Transverse colon (tissue), 4 donors: ENCODE measurements at places on chromosomes 5 and 9. TPM values are rescaled to one million over a fixed set of nuclear protein-coding genes. Genes with fewer than 3 reads are reported as not detected.

Gene CTNNA1
- 381 TPM for total RNA-seq

Gene MCTP1
- 18.3 TPM for total RNA-seq

Gene TPPP
- 40.6 TPM for total RNA-seq

Gene ENHO
- total RNA-seq, result 1.7 TPM

Gene SHOC1
- total RNA-seq, result not detected

Gene IRGM
- total RNA-seq, result not detected

- no peaks in the 10 kb centered on the region for H3K36me3 ChIP-seq
- H3K27me3 ChIP-seq, result no peaks in the 10 kb centered on the region
- H3K4me1 ChIP-seq, result no peaks in the 10 kb centered on the region
Observed at GRCh38 chr5:82610686-82611085, 332.5 kb upstream of the RPS23 start.

DNA sequence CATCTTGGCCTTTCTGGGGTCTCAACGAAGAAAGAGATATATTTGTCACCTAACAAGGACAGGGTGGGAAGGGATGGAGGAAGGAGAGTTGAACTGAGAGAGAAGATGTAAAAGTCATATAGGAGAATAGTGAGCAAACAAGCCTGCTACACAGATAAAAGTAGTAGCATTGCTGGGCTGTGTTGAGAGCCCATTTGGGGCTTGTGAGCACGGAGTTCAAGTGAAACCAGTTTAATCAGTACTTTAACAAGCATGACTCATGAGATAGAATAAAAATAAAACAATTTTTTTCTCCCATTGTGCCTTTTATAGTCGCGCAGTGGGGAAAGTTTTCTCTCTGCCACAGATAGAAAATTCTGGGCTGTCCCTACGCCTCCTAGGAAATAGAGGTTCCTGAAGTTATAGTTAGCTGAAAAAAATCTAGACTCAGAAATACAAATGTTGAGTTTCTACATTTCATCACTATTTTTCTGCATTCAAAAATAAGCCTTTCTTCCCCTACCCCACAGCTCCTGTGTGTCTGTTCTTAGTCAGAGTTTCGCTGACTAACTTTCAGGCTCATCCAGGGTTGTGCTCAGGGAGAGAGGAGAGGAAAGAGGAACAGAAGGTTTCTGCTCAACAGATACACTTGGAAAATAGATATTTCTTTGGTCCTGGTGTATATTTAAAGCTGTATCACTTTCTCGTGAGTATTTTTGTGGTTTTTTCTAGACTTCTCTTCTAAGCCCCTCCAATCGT, 395.8 kb upstream of the ADAMTSL1 start:
- peaks cover 11% of the 10 kb centered on the region for H3K4me1 ChIP-seq
- H3K27ac ChIP-seq, result no peak overlapping the region
- H3K36me3 ChIP-seq, result no peaks in the 10 kb centered on the region
- DNase-seq, result no peak
- H3K4me3 ChIP-seq, result no peak overlapping the region

- no peaks in the 10 kb centered on the region for H3K27me3 ChIP-seq
- no peak overlapping the region for H3K4me3 ChIP-seq
- no peak overlapping the region for H3K27ac ChIP-seq
- H3K4me1 ChIP-seq, result peaks cover 5% of the 10 kb centered on the region
Observed at GRCh38 chr9:99185934-99186333, 35.8 kb downstream of the ALG2 start.

- no peaks in the 10 kb centered on the region for H3K27me3 ChIP-seq
- H3K4me1 ChIP-seq, result no peaks in the 10 kb centered on the region
- no peak overlapping the region for H3K4me3 ChIP-seq
Observed at GRCh38 chr9:131851414-131851813, 111.5 kb upstream of the RAPGEF1 start.

GRCh38 chr9:135802876-135803419, 101.0 kb downstream of the KCNT1 start:
- H3K36me3 ChIP-seq, result no peaks in the 10 kb centered on the region
- H3K27me3 ChIP-seq, result no peaks in the 10 kb centered on the region
- no peaks in the 10 kb centered on the region for H3K4me1 ChIP-seq
- no peak overlapping the region for H3K27ac ChIP-seq
- DNase-seq, result no peak

- H3K36me3 ChIP-seq, result no peaks in the 10 kb centered on the region
- H3K4me3 ChIP-seq, result no peak overlapping the region
- no peak overlapping the region for H3K27ac ChIP-seq
- H3K27me3 ChIP-seq, result no peaks in the 10 kb centered on the region
- no peak for DNase-seq
- no peaks in the 10 kb centered on the region for H3K4me1 ChIP-seq
Observed at GRCh38 chr5:39164529-39165402, 54.6 kb downstream of the FYB1 start.

DNA sequence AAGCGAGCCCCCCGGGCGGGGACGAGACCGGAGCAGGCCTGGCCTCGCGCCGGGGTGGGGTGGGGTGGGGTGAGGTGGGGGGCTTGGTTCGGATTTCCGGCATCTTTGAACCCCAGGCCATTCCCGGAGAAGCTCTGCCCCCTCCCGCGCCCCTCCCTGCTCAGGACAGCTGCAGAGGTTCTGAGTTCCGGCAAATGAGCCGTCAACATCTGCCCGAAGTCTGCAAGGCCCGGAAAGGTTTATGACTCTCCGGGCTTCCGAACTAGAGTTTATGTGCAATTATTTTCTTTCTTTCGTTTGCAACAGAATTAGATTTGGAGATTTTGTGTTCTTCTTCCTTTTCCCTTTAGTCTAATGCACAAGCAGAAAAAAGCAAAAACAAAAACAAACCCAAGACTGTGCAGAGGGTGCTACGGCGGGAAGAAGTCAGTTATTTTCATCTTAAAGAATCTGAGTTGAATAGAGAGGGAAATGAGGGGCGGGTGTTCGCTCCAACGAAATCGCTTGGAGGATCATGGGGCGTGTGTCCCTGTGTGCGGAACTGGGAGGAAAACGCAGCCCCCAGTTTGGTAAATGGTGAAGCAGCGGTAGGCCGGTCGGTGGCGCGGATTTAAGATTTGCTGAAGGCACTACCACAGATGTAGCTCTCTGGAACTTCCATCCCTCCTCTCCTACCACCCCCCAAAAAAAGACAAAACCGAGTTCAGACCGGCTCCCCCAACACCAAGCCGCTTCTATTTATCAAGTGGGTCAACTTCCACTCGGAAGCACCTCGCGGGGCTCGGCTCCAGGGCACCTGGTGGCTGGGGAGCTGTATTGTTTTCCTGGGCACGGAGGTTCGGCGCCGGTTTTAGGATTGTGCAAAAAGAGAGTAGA, 4.8 kb downstream of the LHX2 start:
- no peak overlapping the region for H3K4me3 ChIP-seq
- H3K27me3 ChIP-seq, result peaks cover 100% of the 10 kb centered on the region
- no peak for DNase-seq
- H3K4me1 ChIP-seq, result peaks cover 53% of the 10 kb centered on the region
- H3K27ac ChIP-seq, result no peak overlapping the region

GRCh38 chr5:176734756-176735342, 75.5 kb upstream of the UNC5A start:
- DNase-seq, result no peak
- H3K36me3 ChIP-seq, result no peaks in the 10 kb centered on the region
- no peaks in the 10 kb centered on the region for H3K4me1 ChIP-seq
- no peak overlapping the region for H3K4me3 ChIP-seq

DNA sequence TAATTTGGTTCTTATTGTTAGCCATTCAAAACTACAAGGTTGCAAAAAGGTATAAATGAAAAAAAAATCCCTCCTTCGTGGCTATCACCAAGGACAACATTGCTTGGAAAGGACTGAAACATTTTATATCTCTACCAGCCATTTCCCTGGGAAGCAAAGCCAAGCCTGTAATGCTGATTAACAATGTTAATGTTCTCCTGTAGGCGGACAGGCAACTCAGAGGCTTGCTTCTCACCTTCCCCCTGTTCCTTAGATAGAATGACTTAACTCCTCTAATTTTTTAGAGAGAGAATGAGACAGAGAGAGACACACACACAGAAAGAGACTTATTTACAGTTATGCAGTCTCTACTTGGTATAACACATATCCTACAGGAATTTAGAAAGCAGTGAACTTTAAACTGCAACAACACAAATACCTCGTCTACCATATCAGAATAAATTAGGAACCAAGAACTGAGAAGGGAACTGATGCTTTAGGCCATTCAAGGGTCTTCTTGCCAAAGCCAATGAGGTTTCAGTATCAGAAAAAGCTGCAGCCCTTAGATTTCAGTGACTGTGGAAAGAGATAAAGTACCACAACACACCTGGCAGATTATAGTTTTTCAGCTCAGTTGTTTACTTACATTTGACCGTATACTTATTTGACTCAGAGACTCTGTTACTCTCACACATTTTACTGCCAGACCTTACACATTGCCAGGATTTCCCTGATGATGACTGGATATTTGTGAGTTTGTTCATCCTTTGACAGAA, 20.9 kb upstream of the MAN2A1 start:
- no peak overlapping the region for H3K27ac ChIP-seq
- H3K27me3 ChIP-seq, result no peaks in the 10 kb centered on the region
- no peak overlapping the region for H3K4me3 ChIP-seq
- no peaks in the 10 kb centered on the region for H3K4me1 ChIP-seq
- DNase-seq, result no peak
- no peaks in the 10 kb centered on the region for H3K36me3 ChIP-seq

DNA sequence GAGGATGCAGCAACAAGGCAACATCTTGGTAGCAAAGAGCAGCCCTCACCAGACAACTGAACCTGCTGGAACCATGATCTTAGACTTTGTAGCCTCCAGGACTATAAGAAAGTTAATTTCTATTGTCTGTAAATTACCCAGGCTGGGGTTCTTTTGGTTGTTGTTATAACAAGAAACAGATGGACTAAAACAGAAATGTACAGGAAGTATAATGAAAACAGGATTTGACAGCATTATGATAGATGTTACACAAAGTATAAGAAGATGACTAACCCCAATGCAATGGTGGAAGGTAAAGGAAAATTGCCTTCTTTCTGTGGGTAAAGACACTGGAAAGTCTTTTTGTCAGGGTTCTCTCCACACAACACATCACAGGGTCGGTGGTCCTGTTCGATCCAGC, 204.2 kb downstream of the SGCD start:
- H3K27ac ChIP-seq, result no peak overlapping the region
- no peak overlapping the region for H3K4me3 ChIP-seq
- H3K4me1 ChIP-seq, result peaks cover 3% of the 10 kb centered on the region
- no peaks in the 10 kb centered on the region for H3K36me3 ChIP-seq
- DNase-seq, result no peak

- H3K27me3 ChIP-seq, result no peaks in the 10 kb centered on the region
- no peak for DNase-seq
- no peaks in the 10 kb centered on the region for H3K4me1 ChIP-seq
- no peaks in the 10 kb centered on the region for H3K36me3 ChIP-seq
Observed at GRCh38 chr5:76125346-76125745, 42.2 kb downstream of the SV2C start.

DNA sequence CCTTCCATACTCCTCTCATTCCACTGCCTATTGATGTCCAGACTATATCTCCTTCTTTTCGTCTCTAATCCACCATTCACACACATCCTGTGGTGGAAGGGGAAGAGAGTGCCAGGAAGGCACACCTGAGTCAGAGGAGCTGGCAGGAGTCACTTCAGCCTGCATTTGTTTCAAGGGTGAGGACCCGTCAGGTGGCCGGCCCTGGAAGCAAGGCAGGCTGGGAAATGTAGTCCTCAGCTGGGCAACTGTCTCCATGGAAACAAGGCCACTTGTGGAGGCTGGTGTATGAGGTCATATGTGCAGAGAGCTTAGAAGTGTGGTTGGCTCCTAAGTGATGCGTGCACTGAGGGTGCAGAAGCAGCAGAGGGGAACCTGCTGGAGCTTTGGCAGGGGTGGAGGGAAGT, 278.4 kb downstream of the NSG2 start:
- H3K27ac ChIP-seq, result no peak overlapping the region
- no peak for DNase-seq
- no peak overlapping the region for H3K4me3 ChIP-seq
